ENCODE measurements at places on chromosomes 5 and 9. TPM values are rescaled to one million over a fixed set of nuclear protein-coding genes. Genes with fewer than 3 reads are reported as not detected.

The GDF9 gene
- 0.73 TPM for total RNA-seq

The SPINK6 gene
- not detected for total RNA-seq

DNA sequence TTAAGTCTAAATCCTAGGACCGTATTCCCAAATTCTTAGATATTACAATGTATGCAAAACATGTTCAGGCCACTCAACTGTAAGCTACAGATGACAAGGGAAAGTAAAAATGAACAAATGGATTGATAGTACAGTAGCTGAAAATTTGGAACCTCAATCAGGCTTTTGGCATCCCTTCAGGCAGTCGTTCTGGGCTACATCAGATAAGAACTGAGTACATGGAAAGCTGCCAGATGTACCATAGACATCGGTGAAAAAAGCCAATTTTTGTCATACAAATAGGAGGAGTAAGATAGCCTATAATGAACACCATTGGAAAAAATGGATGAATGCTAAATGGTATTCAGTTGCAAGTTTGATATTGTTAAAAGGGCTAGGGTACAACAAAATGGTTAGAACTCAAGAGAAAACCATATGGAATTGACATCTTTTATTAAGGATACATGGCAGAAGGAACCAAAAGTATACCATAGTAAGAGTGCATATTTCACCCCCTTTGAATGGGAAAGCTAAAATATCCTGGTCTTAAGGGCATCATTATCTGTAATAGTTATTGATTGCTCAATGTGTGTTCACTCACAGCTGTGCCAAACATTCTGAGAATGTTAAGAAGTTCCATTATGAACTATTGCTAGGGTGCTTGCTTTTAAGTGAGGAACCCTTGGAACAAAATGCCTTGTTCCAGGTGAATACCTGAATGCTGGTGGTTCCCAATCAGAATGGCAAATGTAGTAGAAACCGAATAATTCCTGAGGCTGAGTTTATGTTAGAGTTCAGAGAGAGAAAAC, 86.4 kb downstream of the NR3C1 start:
- DNase-seq: no peak

The CORO2A gene
- total RNA-seq: 38.8 TPM

- no peak for DNase-seq
Measured at GRCh38 chr9:88680041-88680440, 145.1 kb downstream of the NXNL2 start.

DNA sequence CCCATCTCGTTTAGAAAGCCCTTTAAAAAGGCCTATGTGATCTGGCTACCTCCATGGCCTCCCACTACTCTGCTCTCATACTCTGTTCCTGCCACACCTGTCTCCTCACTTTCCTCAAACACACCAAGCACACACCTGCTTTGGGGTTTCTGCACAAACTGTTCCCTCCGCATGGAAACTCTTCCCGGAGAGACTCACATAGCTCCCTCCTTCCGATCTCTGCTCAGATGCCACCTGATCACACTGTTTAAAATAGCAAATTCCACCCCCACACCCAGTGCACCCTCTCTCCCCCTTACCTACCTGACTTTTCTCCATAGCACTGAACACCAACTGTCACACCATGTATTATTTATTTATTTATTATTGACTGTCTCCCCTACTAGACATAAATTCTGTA, 84.0 kb upstream of the NR4A3 start:
- no peak for DNase-seq

- no peak for DNase-seq
Measured at GRCh38 chr5:45260292-45260691, 435.9 kb downstream of the HCN1 start.

DNA sequence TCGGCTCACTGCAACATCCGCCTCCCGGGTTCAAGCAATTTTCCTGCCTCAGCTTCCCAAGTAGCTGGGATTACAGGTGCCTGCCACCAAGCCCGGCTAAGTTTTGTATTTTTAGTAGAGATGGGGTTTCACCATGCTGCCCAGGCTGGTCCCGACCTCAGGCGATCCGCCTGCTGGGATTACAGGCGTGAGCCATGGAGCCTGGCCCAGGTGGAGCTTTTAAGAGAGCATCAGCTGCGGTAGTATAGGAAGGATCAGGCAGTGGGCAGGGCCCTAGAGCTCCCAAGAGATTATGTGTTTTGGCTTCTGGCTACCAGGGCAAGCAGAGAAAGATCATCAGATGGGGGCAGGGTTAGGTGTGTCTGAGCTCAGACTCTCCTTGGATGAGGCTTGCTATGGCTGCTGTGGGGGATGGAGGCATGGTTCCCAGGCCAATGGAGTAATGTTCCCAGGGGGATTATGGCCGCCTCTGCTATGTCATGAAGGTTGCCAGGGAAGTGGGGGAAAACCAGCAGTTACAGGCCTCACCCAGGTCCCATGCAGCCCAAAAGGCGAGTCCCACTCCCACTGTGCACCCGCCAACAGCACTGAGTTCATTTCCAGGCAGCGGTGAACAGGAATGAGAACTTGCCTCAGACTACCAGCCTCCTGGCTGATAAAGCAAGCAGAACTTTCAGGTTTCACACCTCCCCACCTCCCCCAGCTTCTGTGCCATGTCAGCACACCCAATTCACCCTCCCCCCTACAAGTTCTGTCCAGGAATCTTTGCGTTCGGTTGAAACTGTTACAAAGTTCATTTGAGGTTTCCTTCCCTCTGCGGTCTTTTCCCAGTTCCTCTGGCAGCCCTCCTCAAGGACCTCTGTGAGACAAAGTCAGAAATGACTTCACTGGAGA, 507.6 kb downstream of the SPATA31D1 start:
- DNase-seq: no peak

- DNase-seq: no peak
Measured at GRCh38 chr5:104494083-104494482, 931.5 kb upstream of the NUDT12 start.

- DNase-seq: no peak
Measured at GRCh38 chr5:44909004-44909403, 100.3 kb downstream of the MRPS30 start.

DNA sequence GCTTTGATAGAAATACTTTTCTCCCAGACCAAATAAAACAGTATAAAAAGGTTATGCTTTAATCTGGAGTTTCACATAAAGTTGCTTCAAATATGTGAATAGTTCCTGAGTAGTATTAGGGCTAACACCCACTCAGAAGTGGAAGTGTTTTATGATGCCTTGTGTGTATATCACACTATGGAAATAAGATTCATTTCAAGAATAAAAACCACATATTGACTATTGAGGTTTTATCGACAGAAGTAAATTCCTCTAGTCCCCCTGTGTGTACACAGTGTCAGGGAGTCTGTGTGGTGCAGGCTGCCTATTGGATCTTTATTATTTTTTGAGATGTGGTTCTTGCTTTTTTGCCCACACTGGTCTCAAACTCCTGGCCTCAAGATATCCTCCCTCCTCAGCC, 20.8 kb upstream of the LRRTM2 start:
- no peak for DNase-seq

DNA sequence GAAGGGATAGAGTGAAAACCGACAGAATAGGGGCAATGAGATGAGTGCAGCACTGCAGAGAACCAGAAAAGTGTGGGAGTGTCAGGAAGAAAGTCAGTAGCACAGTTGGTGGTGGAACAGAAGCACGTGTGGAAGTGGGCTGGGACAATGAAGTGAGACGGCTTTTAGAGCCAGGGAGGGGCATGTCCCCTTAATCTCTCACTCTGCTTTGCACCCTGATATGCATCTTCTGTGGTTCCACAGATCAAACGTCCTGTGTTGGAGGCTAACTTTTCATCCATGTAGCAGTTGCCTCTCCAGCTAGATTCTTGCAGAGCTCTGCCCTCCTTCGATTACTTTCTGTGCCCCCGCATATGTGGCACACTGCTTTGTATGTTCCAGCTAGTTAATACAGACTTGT, 163.6 kb downstream of the DOCK8 start:
- no peak for DNase-seq

The DMGDH gene
- 3.8 TPM for total RNA-seq

The KIAA0825 gene
- 5.9 TPM for total RNA-seq

DNA sequence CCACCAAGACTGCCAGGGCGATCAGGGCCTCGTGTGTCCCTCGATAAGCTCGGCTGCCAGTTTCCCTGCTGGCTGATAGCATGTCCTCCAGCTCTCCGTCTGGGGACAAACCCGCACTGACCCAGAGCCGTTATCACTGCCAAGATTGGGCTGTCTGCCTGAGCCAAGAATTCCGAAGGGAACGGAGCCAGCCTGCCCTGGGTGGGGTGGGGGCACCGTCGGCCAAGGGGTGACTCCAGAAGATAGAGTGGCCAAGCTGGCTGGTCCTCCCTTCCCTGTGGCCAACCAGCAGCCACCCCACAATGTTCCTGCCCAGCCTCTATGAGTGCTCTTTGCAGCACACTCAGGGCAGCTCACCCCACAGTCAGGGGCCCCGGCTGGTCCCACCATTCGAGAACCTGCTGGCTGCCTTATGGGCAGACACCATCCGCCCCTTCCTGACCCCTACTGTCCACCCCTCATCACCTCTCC, 29.4 kb downstream of the HRH2 start:
- peak; percentile 59 for DNase-seq

GRCh38 chr9:111483858-111484571, at the start of gene ECPAS:
TSS of gene ECPAS (minus strand) at chr9:111484383. CDS start at chr9:111472918, 11,465 bp downstream.
- DNase-seq: peak; percentile 78

GRCh38 chr5:42887097-42887496, 75.4 kb upstream of the SELENOP start:
- DNase-seq: no peak

DNA sequence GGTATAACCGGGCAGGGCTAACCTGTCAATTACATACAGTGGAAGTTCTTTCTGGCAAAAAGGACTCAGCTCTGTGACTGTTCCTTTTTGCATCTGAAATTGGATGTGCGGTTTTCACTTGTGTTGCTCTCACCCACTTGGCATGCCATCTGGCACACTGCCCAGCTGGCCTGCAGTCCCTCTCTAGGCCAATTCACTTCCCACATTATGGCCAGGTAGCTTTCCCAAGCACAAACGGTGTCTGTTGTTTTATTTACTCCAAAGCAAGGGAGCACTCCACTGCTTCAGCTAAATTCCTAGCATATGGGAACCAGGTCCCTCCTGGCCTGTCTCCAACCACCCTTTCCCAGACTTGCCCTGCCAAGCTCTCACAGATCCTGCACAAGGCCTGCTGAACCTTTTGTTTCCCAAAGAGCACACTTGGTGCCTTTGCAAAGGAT, 132.5 kb downstream of the SEMA6A start:
- no peak for DNase-seq

- DNase-seq: no peak
Measured at GRCh38 chr5:165015547-165015946, 1510.1 kb downstream of the MAT2B start.

The LHX6 gene
- 5.7 TPM for total RNA-seq

The SNCB gene
- total RNA-seq: not detected

DNA sequence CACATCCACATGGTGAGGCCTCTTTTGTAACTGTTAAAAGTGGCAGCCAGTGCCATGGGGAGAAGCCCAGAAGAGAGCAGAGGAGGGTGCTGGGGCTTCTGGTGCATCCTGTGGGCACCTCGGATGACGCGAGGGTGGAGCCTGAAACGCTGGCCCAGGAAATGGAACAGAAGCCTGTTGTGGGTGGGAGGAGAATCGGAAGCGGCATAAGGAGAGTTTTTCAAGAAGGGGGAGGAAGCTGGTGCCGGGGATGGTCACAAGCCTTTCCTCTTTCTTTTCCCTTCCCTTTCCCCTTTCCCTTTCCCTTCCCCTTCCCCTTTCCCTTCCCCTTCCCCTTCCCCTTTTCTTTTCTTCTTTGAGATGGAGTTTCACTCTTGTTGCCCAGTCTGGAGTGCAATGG, 12.9 kb downstream of the ANKRD33B start:
- no peak for DNase-seq

DNA sequence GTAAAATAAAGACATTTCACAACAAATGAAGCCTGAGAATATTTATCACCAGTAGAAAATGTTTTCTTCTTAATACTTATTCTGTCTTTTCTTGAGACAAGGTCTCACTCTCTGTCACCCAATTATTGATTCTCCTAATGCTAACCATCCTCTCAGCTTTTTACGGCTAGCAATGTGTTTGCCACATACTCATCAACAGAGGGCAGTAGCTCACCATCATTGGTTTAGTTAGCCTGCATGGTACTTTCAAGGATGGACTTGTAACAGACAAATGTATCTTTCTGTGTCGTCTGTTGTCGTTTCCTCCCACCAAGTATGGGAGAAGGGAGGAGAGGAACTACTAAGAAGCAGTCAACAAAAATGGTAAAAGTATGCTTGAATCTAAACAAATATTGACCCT, 5.9 kb upstream of the ACO1 start:
- DNase-seq: no peak

DNA sequence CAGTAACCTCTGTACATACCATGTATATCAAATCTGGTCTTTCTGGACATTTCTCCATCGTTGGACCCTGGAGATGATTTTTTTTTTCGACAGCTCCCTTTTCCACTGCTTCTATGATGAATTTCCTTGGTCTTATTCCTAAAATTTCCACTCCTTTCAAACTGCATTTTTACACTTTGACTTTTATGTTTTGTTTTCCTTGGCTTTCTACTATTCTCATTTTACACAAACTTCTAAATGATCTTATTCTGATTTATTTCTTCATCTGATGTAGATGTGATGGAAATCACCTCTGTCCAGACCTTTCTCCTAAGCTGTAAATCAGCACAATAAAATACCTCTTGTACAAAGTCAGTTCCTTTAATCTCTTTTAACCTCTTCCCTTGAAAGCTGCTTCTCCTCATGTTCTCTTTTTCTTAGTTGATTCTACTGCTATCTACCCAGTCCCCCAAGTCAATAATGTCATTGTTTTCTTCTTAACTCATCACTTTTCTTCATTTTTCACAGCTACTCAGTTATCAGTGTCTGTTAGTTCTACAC, 48.7 kb upstream of the TUSC1 start:
- no peak for DNase-seq

The DND1 gene
- total RNA-seq: 2.7 TPM

The GPSM1 gene
- total RNA-seq: 16.6 TPM

DNA sequence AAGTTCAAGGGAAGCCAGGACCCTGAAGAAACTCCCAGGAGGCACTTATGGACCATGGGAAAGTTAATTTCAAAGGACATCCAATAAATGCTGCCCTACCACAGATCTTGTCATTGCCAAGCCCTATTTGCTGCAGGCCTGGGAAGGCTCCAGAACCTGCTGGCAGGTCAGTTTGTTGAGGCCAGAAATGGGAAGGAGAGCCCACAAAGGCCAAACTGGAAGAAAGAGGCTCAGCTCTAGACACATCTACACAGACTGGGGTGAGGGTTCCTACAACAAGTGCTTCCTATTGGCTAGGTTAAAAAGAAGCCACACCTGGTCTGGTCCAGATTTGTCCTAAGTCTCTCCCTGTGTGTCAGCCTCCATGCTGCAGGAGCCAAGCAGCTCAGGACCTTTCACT, 94.4 kb downstream of the SIL1 start:
- no peak for DNase-seq

GRCh38 chr9:122274055-122274454, 9.4 kb downstream of the MRRF start:
- no peak for DNase-seq

- no peak for DNase-seq
Measured at GRCh38 chr9:92820964-92821363, 56.3 kb upstream of the BICD2 start.

GRCh38 chr5:171762021-171762608, 23.5 kb upstream of the SMIM23 start:
- peak; percentile 26 for DNase-seq

Measured in ureter (tissue), 1 donor.